NCI-H2107 (cell line): ENCODE measurements at places on chromosomes 5 and 9.

DNA sequence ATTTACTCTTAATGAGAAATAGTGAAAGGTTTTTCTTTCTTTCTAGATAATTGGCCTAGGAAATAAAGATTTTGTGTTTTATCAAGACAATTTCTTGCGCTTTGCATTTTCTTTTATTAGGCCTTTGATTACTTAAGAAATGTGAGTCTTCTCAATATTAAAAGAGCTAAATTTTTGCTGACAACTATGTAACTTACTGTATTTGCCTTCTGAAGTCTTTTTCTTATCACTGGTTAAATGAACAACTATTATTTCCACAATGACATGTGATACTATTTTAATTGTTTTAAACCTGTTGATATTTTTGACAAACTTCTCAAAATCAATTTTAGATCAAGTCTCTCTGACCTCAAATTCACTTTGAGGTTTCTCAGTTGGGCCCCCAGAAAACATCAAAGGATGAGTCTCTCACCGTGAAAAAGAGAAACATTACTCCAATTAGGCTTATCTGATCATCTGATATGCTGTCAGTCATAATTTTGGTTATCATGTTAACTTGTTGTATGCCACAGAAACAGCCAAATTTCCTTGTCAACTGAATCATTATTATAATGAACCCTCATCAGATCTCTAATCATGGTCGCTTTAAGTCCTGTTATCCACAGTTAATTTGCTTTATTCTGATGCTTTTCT, 48.8 kb downstream of the RAPGEF1 start:
- no peak for DNase-seq

DNA sequence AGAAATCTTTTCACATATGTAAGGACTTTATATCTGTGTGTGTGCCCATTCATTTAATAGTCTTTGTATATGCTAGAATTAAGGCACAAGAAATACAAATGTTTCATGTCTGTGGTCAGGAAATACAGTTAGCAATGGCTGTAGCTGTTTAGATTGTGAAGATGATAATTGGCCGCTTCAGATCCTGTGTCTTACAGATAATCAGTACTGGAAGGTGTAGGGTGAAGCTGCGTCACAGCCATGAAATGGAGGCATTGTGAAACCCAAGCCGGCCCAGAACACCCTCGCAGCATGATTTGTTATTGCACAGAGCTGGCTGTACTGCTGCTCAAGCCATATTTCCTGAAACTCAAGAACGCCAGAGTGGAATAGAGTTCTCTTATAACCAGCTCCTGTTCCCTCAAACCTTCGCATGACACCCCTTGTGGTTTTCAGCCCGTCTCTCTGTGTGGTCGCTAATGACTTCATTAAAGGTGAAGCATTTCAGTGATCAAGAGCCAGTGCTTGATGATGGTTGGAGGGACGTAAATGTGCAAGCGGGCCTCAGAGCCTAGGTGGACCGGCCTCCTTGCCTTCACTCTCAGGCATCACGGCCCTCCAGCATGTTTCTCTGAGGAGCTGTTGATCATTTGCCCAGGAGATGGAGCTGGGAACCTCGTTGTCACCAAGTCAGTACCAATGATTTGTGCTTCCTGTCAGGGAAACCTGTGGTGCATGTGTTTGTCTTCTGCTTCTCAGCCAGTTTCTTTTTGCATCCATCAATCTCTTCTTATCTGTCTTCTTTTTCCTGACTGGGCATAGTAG, 80.1 kb downstream of the F2RL2 start:
- no peak for DNase-seq

- no peak for DNase-seq
Observed at GRCh38 chr9:127059765-127060361, 62.6 kb downstream of the ANGPTL2 start.

- no peak for DNase-seq
Observed at GRCh38 chr5:168978015-168978414, 322.9 kb downstream of the SLIT3 start.

DNA sequence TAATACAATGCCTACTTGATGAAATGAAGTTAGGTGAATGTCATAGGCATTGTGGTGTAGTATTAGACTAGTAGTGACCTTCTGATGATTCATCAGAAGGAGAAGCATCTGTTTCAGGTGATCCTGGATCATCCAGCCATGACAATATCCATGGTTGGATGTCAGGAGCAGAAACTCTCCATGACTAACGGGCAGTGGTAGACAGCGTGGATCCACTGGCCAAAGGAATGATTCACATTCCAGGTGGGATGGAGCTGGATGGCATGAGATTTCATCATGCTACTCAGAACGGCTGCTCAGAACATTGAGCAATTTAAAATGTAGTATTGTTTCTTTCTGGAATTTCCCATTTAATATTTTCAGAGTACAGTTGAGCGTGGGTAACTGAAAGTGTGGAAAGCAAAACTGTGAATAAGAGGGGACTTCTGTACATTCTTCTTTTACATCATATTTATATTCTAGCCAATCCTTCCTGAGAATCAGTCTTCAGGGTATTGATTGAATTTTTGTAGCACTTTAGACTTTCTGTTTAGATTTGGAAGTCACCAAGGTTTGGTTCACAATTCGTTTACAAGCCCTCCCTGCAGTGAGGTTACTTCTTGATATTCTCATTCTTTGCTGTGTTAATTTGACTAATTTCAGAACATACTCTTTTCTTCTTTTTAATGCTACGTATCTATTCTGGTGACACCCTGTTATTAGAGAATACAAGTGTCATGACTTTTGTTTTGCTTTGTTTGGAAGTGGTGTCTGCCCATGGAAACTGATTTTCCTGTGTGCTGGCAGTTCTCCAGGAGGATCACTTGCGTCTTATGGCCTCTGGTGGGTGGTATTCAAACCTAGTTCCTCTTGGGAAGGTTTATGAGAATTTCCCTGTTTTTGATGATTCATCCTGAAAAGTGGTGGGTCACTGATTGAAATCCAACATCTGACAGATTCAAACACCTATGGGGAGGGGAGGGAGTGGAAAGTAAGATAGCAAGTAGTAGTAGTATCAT, 12.2 kb upstream of the CLINT1 start:
- DNase-seq: no peak

DNA sequence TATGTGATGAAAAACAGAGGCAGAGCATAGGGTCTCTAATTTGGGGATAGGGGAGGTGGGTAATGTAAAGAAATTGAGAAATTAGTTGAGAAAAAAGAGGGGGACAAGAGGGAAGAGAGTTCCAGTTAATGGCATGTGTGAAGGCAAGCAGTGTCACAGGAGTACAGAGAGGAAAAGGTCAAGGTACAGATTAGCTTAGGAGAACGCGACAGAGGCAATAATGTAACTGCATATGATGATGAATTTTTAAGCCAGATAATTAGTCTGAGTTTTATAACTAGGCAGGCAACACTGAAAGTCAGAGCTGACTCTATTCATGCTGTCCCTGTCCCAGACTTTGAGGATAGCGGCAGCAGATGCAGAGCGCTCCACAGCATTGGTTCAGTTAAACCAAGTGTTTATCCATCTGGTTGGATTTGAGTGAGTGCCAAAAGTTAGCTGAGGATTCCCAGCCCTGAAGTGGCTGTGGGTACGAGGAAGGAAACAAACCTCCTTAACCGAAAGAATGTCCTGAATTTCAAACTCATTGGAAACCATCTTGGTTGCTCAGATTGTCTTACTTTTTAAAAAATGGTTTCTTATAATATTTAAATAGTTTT, 315.2 kb downstream of the ARHGAP26 start:
- DNase-seq: no peak

GRCh38 chr9:18366184-18366583, 107.8 kb upstream of the ADAMTSL1 start:
- DNase-seq: no peak

DNA sequence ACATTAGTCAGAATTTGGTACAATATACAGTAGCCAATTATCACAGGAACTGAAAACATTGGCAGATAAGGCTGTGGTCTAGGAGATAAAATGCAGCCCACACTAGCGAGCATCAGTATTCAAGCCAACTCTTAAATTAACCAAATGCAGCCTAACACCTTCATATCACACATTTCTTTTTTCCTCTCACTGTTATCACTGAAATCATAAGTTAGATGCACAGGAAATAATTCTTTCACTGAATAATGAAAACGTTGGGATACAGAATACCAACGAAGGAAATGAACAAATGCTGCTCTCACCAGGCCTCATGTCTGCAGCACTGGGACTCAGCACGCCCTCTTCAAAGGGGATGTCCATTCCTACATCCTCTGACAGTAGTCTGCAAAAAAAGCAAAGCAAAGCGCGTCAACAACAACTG, 109.1 kb upstream of the PCA3 start:
- no peak for DNase-seq

- no peak for DNase-seq
Observed at GRCh38 chr5:148972974-148973374, 89.9 kb downstream of the SH3TC2 start.

- DNase-seq: no peak
Observed at GRCh38 chr9:121998513-121999049, 94.5 kb downstream of the TTLL11 start.

- no peak for DNase-seq
Observed at GRCh38 chr9:14313951-14314423, at the start of gene NFIB. Gene NFIB, minus strand, starts transcription at chr9:14314141. Its CDS starts 630 bp downstream, at chr9:14313511.

GRCh38 chr9:93010056-93010455, 48.4 kb upstream of the SUSD3 start:
- no peak for DNase-seq

DNA sequence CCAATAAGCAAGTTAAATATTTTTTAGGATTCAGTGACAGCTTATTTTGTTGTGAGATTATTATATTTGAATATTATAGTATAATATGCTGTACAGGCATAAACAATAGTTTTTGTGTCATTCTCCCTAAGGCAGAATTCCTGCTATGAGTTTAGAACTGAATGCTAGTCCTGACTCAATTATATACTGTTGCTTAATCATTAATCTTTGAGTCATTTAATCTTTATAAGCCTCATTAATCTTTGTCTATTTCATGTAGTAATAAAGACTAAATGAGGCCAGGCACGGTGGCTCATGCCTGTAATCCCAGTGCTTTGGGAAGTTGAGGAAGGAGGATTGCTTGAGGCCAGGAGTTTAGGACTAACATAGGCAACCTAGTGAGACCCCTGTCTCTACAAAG, 3.6 kb upstream of the DCP2 start:
- DNase-seq: no peak

DNA sequence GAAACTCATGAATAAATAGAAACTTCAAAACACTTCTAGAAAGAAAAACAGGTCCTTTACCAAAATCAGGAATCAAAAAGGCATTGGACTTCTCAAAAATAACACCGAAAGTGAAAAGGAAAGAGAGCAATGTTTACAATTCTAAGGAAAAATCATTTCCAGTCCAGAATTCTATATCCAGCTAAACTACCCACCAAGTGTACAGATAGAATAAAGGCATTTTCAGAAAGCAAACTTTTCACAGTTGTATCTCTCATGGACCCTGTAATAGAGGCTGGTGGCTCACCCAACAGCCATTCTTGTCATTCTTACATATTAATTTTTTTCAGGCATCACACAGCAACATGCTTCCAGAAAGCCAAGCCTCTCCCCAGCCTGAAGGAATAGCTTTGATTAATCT, 63.7 kb downstream of the FOXD1 start:
- no peak for DNase-seq

DNA sequence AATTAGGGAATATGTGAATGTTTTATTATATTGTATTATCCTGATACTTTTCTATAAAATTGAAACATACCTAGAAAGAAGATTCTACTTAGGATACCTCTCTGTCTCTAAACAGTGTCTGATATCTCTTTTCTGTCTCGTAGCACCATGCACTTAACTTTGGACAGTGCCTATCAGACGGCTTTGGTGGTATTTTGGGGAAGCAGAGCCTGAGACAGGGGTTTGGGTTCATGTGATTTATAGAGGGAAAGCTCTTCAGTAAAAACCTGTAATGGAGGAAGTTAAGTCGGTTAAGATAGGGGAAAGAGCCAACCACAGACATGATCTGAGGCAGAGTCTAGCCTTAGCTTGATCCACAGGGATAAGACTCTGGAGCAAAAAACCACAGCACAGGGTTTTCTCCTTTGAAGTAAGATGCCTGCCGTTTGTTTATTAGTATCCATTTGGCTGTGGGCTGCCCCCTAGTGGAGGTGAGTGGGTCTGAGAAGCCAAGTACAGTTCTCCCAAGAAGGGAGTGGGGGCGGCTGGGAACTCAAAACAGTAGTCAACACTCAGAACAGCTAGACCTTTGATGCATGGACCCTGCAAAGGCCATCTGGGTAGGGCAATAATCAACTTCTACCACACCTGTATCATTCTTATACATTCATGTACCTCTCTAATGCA, 141.2 kb upstream of the ASTN2 start:
- DNase-seq: no peak

DNA sequence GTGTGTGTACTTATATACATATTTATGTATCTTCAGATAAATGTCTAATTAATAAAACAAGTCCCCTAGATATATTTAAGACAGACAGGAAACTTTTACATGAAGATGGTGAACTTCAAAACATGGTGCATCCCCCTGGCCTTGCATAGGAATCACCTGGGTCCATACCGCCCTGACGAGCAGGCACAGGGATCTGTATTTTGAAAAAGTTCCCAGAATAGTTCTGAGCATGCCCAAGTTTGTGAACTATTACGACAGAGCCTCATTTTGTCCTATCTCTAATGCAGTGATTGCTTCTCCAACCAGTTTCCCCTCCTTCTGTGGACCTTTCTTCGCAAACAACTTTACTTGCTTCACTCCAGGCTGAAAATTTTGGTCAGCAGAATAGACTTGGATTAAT, 98.1 kb downstream of the APBA1 start:
- no peak for DNase-seq

DNA sequence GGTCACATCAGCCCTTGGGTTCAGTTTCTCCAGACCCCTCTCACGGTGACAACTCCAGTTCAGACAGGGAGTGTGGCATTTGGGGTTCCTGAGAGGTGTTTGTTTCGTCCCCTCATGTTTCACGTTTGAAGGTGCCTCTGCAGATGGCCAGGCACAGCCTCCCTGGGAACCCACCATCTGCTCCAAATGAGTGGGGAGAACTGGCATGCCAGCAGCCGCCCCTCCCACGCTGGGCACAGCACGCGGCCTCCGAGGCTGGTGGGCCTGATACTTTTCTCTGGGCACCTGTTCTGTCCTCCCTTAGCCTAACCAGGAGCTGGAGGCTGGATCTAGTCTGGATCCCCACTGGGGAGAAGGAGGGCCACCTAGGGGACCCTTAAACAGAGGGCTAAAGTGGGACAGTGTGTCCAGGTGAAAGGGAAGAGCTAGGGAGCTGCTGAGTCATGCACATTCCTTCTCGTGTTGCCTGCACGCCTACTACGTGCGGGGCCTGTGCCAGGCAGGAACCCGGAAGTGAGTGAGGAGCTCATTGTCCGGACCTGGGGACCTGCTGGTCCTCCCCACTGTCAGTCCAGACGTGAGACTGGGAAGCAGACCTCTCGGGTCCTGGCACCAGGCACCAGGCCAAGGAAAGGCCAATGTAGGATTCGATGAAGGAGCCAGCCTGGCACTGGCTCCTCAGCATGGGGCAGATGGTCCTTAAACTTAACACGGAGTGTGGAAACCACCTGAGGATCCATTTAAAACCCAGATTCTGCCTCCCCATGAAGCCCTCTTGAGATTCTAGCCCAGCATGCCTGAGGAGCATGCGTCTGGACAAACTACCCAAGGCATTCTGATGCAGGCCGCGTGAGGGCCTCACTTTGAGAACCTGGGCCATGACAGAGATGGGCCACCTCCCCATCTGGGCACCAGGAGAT, 11.7 kb downstream of the DNM1 start:
- no peak for DNase-seq

- DNase-seq: no peak
Observed at GRCh38 chr5:143480001-143480400, 76.5 kb upstream of the NR3C1 start.
